Neural progenitor cell (in vitro differentiated cells): ENCODE measurements at places on chromosomes 7 and 10.

DNA sequence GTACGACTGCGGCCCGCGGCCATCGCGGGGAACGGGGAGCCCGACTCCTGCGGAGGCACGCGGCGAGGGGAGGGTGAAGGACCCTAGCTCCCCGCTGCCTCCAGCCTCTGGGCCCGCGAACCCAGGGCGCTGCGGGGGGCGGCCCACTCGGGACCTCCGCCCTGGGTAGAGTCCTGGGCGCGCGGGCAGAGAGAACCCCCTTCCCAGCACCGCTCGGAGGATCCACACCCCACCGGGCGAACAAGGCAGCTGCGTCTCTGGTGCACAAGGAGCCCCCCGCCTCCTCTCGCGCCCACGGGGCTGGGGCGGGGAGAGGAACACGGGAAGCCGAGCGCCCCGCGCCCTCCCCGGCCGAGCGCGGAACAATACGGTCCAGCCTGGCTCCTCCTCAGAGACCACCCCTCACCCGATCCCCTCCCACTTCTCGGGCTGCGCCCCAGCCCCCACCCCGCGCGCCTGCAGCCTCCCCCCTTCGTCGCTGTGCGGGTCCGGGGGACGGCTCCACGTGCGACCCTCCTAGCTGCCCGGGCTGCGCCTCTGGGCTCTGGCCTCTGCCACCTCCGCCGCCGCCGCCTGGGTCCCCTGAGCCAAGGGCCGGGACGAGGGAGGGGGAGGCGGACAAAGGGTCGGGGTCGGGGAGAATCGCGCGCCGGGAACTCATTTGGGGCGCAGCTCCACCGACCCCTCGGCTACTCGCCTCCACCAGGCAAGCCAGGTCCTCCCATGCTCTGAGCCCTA, at the start of gene WDR86:
TSS of gene WDR86 (minus strand) at position 372 of the 738 bp plus-strand sequence. CDS start 449 bp downstream, outside the sequence.
- DNase-seq = peak; percentile 76

- no peak for DNase-seq
Measured at GRCh38 chr7:30971440-30971839, 7.7 kb downstream of the GHRHR start.

DNA sequence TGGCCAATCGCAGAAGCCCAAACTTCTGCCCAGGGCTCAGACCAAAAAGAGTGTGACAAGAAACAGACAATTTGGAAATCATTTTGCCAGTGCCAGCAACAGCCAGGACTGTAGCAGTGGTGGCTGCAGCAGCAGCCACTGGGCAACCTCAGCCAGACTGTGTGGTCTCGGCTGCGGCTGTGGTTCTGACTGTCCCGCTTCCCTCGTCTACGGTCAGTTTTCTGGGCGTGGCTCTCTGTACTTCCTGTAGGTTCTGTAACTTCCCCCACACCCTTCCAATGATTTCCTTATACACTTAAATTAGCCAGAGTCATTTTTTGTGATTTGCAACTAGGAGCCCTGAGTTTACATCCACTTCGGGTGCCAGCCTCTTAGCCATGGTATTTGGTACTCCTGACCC, 39.9 kb downstream of the CYTH3 start:
- DNase-seq = no peak

GRCh38 chr7:47941136-47941844, 7.0 kb downstream of the PKD1L1 start:
- no peak for DNase-seq

- no peak for DNase-seq
Measured at GRCh38 chr10:58651040-58651439, 138.4 kb downstream of the BICC1 start.

DNA sequence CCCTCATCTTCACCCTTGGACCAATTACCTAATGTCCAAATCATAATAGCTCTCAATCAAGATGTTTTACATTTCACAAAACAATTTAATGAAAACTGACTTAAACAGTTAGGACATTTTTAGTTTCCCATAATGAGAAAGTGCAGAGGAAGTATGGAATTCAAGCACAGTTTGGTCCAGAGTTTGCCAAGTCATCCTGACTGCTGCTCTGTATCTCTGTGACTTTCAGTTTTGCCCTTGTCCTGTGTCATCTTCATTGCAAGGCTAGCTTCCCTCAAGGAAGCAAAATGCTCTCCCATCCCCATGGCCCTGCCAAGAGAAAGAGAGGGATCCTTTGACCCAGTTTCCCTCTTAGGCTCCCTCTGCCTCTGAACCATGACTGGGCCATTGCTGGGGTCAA, 7.9 kb upstream of the PLEKHS1 start:
- no peak for DNase-seq

GRCh38 chr7:41013117-41013516, 689.8 kb downstream of the INHBA start:
- DNase-seq = no peak
